ENCODE measurements at places on chromosomes 16 and 17.

GRCh38 chr16:84785843-84786581, 33.8 kb upstream of the CRISPLD2 start:
- peak; percentile 69 for DNase-seq

DNA sequence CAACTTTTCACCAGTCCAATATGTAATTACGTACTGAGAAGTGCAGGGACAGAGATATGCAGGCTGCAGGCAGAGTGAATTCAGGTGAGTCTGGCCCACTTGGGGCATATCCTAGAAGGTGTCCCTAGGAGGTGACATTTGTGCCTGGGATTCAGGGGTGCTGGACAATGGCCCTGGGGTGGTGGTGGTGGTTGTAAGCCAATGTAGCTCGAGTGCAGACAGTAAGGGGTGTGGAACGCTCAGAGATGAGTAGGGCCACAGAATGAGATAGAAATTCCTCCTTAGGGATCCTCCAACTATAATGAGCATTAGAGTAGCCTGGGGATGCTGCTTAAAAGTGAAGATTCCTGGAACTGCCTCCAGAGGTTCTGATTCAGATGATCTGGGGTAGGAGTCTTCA, 221.7 kb upstream of the MPHOSPH6 start:
- DNase-seq, result no peak

DNA sequence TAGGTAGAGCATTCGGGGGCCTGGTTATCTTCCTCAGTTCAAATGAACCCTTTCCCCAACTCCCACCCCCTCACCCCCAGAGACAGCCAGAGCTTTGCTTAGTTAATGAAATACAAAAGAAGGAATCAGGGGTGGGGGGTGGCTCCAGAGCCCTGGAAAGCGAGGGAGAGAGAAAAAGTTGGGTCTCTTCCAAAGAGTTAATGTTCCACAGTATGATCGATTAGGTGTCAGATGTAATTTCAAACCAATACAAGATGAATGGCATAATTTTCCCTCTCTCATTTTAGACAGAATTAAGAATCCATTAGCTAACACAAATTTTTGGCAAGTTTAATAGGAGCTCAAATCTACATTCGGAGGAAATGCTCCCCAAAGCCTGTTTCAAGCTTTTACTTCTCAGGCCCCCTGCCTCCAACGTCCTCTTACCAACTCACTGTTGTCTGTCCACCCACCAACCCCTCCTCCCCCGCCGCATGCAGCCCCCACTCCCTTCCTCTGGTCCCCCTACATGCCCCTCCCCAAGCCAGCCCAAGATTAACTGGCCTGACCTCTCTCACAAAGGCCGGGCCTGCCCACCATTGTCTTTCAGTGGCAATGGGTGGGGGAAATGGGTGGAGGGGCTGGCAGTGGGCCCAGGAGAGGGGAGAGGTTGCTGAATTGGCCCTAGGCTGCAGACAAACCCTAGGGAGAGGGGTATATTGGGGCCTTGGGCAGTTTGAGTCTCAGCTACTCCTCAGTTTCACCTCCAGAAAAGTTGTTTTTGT, 28.2 kb downstream of the NEUROD2 start:
- no peak for DNase-seq

- DNase-seq, result no peak
Observed at GRCh38 chr17:13756763-13757162, 155.0 kb upstream of the HS3ST3A1 start.

DNA sequence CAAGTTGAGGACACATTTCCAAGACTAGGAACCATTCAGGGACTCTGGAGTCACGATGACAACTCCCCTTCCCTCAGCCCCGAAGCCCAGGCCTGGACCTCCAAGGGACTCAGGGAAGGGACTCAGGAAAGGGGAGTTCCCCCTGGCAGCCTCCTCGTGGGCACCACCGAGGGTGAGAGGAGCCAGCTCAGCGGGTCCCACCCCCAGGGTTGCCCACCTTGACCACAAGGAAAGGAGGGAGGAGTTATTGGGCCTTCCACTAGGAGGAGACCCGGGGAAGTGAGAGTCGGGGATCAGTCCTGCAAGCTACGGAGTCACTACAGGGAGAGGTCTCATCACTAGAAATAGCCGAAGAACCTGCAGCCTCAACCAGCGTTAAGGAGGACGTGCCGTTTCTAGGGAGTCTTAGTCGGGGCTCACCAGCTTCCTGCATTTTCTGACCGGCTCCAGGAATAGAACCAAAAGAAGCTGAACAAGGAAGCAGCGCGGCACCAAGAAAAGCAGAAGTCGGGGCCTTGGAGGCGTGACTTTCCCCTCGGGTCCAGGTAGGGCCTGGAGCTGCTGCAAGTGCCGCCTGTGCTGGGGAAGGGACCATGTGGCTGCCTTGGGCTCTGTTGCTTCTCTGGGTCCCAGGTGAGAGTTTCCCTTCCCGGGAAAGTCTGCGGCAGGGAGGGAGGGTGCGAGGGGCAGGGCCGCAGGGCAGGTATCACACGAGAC, at the start of gene CD300A:
TSS of gene CD300A (plus strand) at position 524 of the 717 bp plus-strand sequence. CDS start at position 594, 70 bp downstream.
- no peak for DNase-seq

DNA sequence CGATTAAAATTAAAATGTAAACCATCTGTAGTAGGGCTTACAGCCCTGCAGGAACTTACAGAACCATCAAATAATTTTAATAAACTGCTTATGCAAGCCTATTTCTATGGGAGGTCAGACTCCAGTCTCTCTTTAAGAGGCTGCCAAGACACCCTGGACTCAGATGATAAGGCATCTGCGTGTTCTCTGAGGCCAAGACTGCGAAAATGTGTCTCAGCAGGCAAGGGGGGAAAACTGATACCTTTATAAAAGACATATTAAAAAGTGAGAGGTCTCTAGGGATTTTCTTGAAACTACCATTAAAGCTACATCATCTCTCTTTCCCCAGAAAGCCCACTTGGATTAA, 32.2 kb downstream of the MPHOSPH6 start:
- DNase-seq, result no peak

Data from NCI-H2081 treated with DMSO at 0.1 percent for 48 hours (cell line).